A549 (cell line): ENCODE measurements at places on chromosomes 5 and 9. TPM values are rescaled to one million over a fixed set of nuclear protein-coding genes. Genes with fewer than 3 reads are reported as not detected.

The SUSD3 gene
- 0.34 to 0.46 TPM (median 0.42 TPM) in 3 replicates for polyA plus RNA-seq

The PPP2R2B gene
- 0.08 to 0.13 TPM in 2 of 3 replicates, not detected in the other for polyA plus RNA-seq

The CARD6 gene
- 3.3 to 5.7 TPM (median 5.2 TPM) in 3 replicates for polyA plus RNA-seq

The ADAMTSL1 gene
- 0.04 TPM in 1 of 3 replicates, not detected in the others for polyA plus RNA-seq

The PDGFRB gene
- polyA plus RNA-seq: 0.05 to 0.24 TPM (median 0.22 TPM) in 3 replicates

The CTSV gene
- 13.2 to 14.9 TPM (median 14.1 TPM) in 3 replicates for polyA plus RNA-seq

The DMGDH gene
- polyA plus RNA-seq: not detected in 3 replicates

The NEURL1B gene
- 1.8 to 2.2 TPM (median 2.1 TPM) in 3 replicates for polyA plus RNA-seq

The MARCOL gene
- polyA plus RNA-seq: 0.06 to 0.14 TPM (median 0.11 TPM) in 3 replicates

The NUTM2F gene
- not detected in 3 replicates for polyA plus RNA-seq

The PTPDC1 gene
- 3.6 to 3.9 TPM (median 3.8 TPM) in 3 replicates for polyA plus RNA-seq

The ANXA1 gene
- 1,437 to 1,601 TPM (median 1,494 TPM) in 3 replicates for polyA plus RNA-seq

The HTR4 gene
- polyA plus RNA-seq: not detected in 3 replicates

The TYRP1 gene
- polyA plus RNA-seq: 0.12 TPM in 2 of 3 replicates, not detected in the other

The PCDHGA8 gene
- polyA plus RNA-seq: 0.03 to 0.04 TPM (median 0.04 TPM) in 3 replicates

The TMEM252 gene
- not detected in 3 replicates for polyA plus RNA-seq

The PLCXD3 gene
- 0.56 to 1.6 TPM (median 1.2 TPM) in 3 replicates for polyA plus RNA-seq

The SPARC gene
- 29.1 to 53.4 TPM (median 45.7 TPM) in 3 replicates for polyA plus RNA-seq

The EQTN gene
- 0.11 TPM in 1 of 3 replicates, not detected in the others for polyA plus RNA-seq

The GPX3 gene
- polyA plus RNA-seq: 13.6 to 16.8 TPM (median 16.2 TPM) in 3 replicates

The MYMK gene
- polyA plus RNA-seq: not detected in 3 replicates

The PCDHB10 gene
- polyA plus RNA-seq: 0.04 TPM in 1 of 3 replicates, not detected in the others

The TMEM8B gene
- 1.7 to 2.4 TPM (median 2.2 TPM) in 3 replicates for polyA plus RNA-seq

The PCA3 gene
- not detected in 3 replicates for polyA plus RNA-seq

The PHYKPL gene
- polyA plus RNA-seq: 12.5 to 13.9 TPM (median 13.0 TPM) in 3 replicates

The CDH9 gene
- polyA plus RNA-seq: not detected in 3 replicates

The ARAP3 gene
- 5.1 to 6.9 TPM (median 6.6 TPM) in 3 replicates for polyA plus RNA-seq

The SLC4A9 gene
- polyA plus RNA-seq: not detected in 3 replicates

The ANKDD1B gene
- polyA plus RNA-seq: 0.05 to 0.17 TPM (median 0.09 TPM) in 3 replicates

The PCDHGA11 gene
- 0.01 TPM in 1 of 3 replicates, not detected in the others for polyA plus RNA-seq

The ANKRD18B gene
- 4.2 to 5.6 TPM (median 4.6 TPM) in 3 replicates for polyA plus RNA-seq

The DOCK8 gene
- polyA plus RNA-seq: 0.18 to 0.54 TPM (median 0.27 TPM) in 3 replicates

The FKTN gene
- polyA plus RNA-seq: 10.3 to 11.7 TPM (median 10.8 TPM) in 3 replicates

The SMIM33 gene
- polyA plus RNA-seq: not detected in 3 replicates

The INSL4 gene
- 8.6 to 12.1 TPM (median 11.5 TPM) in 3 replicates for polyA plus RNA-seq

The SCGB3A2 gene
- not detected in 3 replicates for polyA plus RNA-seq

The CCL27 gene
- 0.16 to 0.26 TPM (median 0.22 TPM) in 3 replicates for polyA plus RNA-seq

The FAM200C gene
- polyA plus RNA-seq: 2.5 to 2.7 TPM (median 2.6 TPM) in 3 replicates

The TSSK1B gene
- polyA plus RNA-seq: not detected in 3 replicates

The ZNF474 gene
- 0.15 to 0.32 TPM (median 0.26 TPM) in 3 replicates for polyA plus RNA-seq

The PSD2 gene
- 0.03 to 0.05 TPM (median 0.03 TPM) in 3 replicates for polyA plus RNA-seq

The PLPPR1 gene
- polyA plus RNA-seq: 0.04 to 0.06 TPM in 2 of 3 replicates, not detected in the other

The BAAT gene
- polyA plus RNA-seq: 10.1 to 13.6 TPM (median 10.9 TPM) in 3 replicates

The PRUNE2 gene
- polyA plus RNA-seq: 0.04 TPM in 1 of 3 replicates, not detected in the others

The CARTPT gene
- not detected in 3 replicates for polyA plus RNA-seq

The FAM221B gene
- not detected in 3 replicates for polyA plus RNA-seq

The PCDHA10 gene
- polyA plus RNA-seq: 0.01 TPM in 3 replicates

The TRPM3 gene
- polyA plus RNA-seq: not detected in 3 replicates

The SCGB3A1 gene
- not detected in 3 replicates for polyA plus RNA-seq

The DOCK2 gene
- 4.0 to 5.2 TPM (median 4.6 TPM) in 3 replicates for polyA plus RNA-seq

The FGFR4 gene
- 28.5 to 45.2 TPM (median 39.3 TPM) in 3 replicates for polyA plus RNA-seq

The LHX2 gene
- 4.1 to 4.6 TPM (median 4.4 TPM) in 3 replicates for polyA plus RNA-seq

The ARL14EPL gene
- polyA plus RNA-seq: 0.05 to 0.12 TPM (median 0.12 TPM) in 3 replicates

The RAD23B gene
- polyA plus RNA-seq: 136 to 141 TPM (median 140 TPM) in 3 replicates

The TMEM174 gene
- not detected in 3 replicates for polyA plus RNA-seq
